ENCODE measurements at places on chromosomes 13 and 19. TPM values are rescaled to one million over a fixed set of nuclear protein-coding genes. Genes with fewer than 3 reads are reported as not detected.

Gene VSTM1
- total RNA-seq: not detected

Gene AP1M2
- total RNA-seq: 1.6 TPM

Gene CRB3
- total RNA-seq: not detected

Gene DLL3
- total RNA-seq: 0.42 TPM

Gene PRKCG
- total RNA-seq: not detected

Gene CEACAM1
- not detected for total RNA-seq

Gene NCAN
- 0.05 TPM for total RNA-seq

Gene CRX
- not detected for total RNA-seq

Gene TLE2
- 0.08 TPM for total RNA-seq

Gene TPGS1
- total RNA-seq: 75.2 TPM

Gene KIR2DL1
- not detected for total RNA-seq

DNA sequence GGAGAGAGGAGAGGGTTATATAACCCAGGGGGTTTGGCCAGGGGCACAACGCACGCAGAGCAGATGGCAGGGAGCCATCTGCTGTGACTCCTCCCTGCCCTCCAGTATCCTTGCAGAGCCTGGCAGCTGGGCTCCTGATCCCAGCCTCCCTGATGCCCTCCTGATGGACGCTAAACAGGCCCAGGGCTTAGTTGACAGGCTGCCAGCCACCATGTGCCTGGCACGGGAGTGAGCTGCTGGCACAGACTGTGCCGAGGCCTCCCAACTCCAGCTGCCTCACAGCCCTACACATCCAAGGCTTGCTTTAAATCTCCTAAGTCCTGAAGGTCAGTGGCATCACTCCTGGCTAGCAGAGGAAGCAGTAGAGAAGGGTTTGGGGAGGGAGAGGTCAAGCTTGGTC, 16.7 kb downstream of the SYDE1 start:
- DNase-seq: peak; percentile 89

DNA sequence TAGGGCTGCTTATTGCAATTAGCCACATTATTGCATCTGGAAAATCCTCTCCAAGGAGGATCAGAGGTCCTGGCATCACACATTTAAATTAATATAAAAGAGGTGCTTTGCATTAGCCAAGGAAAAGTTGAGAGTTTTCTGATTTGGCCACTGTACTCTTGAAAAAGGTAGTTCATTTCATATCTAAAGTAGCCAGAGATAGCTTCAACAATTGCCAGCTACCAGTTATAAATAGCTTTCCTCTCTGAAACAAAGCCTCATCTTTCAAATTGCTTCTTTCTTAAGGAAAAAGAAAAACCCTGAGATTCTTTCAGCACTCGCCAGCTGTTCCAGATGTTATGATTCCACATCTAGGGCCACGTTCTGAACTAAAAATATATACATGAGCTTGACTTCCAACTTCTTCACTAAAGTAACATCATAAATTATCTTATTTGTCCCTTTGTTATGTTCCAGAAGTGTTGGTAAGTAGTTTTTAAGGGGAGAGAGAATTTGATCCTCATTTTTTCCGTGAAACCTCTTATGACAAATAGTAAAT, 69.6 kb downstream of the ERCC5 start:
- DNase-seq: no peak

DNA sequence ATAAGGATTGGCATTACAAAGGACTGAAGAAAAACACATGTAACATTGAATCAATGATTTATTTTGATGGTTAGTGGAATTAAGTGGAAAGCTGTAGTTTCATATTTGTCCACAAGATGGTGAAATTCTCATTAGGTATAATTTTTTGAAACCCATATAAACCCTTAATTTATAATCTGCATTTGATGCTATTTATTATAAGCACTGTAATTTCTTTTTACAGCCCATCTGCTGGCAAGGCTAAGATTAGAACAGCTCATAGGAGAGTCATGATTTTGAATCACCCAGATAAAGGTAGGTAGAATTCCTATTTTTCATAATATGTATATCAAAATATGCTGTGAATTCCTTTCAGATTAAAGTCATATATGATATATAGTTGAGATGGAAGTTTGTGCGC, 62.2 kb downstream of the DNAJC15 start:
- DNase-seq: peak; percentile 56

- DNase-seq: no peak
These were observed 45.9 kb downstream of the PCDH9 start for GRCh38 chr13:67184247-67184646.

DNA sequence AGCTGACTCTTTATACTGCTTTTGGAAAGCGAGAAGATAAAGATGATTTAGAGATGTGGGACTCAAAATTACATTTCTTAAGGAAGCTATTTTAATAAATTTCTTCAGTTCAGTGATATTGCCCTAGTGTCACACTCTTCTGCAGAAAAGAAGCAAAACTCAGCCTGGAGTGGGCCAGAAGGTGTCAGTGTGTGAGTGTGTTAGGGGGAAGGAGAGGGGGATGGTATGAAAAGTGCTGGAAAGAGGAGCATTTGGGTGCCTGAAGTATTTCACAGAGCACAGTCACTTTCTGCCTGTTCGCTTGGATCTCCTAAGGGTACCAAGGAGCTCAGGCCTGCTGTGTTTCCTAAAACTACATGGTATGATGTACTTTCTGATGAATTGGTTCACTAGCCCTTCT, 84.5 kb upstream of the FRY start:
- no peak for DNase-seq

DNA sequence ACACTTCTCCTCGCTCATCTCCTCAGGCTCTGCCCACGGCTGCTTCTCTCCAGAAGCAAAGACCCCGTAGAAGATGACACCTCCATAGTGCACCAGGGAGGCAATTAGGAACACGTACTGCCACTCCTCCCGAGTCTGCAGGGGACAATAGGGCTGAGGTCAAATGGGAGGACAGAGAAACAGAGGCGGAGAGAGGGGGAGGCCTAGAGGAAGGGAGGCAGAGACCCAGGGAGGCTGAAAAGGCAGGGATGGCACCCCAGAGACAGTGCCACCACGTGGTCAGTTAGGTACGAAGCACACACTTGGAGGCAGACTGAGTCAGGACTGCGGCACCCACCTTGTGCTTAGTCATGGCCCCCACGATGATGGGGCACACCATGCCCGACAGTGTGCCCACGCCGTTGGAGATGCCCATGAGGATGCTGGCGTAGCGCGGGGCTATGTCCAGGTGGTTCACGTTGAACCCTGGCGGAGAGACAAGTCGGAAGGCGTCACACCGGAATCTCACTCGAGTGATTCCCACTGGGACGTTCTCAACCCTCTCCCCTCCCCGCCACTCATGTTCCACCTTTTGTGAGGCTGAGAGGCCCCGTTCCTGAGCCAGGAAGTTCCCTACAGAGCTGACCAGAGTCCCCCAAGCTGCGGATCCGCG, 5.6 kb downstream of the GFY start:
- DNase-seq: no peak

DNA sequence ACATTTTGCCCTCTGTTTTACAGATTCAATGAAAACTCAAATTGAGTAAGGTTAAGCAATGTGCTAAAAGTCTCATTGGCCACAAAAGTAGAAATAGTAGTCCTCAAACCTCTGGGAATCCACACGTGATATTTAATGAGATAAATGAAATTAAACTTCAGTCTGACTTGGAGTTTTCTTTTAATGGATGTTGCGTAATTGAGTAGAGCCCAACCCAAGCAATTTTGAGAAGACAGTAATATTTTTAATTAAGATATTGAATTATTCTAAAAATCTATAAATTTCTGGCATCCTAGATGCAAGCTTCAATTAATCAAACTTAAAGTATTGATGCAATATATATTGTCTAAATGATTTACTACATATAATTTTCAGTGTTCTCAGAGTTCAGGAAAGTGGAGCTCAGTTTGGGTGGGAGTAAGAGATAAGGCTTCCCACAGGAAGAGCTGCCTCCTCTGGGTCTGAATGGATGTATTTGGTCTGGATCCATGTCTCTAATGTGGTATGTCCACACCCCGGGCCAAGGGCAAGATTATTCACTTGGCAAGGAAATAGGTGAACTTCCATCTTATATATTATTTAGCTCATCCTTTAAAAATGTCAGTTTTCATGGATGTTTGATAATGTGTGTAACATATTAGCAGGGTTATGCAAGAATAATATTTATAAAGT, 6.9 kb downstream of the MBNL2 start:
- no peak for DNase-seq

- no peak for DNase-seq
These were observed 202.8 kb downstream of the MTUS2 start for GRCh38 chr13:29022968-29023367.

GRCh38 chr13:33884531-33885220, 66.7 kb downstream of the RFC3 start:
- DNase-seq: no peak

DNA sequence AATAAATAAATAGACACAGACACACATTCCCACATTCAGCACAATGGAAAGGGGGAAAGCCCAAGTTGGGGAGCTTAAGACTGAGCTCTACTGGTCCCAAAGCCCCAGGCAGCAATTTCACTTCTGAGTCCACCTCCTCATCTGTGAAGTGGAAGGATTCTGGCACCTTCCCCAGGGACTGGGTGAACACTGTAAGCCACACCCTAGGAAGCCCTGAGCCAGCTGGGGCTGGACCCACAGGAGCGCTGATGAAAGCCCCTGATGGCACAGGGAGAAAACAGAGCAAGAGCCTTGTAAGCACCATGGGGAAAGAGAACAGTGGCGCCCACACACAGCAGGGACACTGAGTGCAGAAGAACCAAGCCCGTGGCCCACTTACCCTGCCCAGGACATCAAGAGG, 37.8 kb downstream of the EPS15L1 start:
- DNase-seq: no peak

- DNase-seq: no peak
These were observed 838 bp downstream of the AKAP11 start for GRCh38 chr13:42272804-42273175.

DNA sequence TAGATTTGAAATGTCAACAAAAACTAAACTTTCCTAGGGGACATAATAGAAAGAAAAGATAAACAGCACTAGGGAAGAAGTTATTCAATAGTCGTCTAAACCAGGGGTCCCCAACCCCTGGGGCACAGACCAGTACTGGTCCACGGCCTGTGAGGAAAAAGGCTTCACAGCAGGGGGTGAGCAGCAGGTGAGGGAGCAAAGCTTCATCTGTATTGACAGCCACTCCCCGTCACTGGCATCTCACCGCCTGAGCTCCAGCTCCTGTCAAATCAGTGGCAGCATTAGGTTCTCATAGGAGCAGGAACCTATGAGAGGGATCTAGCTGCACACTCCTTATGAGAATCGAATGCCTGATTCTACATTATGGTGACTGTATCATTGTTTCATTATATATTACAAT, 382.7 kb downstream of the MYO16 start:
- no peak for DNase-seq

- no peak for DNase-seq
These were observed 588.5 kb downstream of the GPC5 start for GRCh38 chr13:91986761-91987483.

DNA sequence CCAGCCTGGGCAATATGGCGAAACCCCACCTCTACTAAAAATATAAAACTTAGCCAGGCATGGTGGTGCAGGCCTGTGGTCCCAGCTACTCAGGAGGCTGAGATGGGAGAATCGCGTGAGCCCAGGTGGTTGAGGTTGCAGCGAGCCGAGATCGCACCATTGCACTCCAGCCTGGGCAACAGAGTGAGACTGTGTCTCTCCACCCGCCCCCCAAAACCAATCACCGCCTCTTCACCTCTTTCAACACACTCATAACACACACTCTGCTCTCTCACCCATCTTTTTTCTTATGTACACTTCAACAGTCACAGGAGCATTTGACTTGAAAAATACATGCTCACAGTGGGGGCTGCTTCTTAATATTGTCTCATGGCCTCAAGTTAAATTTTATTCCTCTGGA, 76.8 kb downstream of the ESD start:
- no peak for DNase-seq

DNA sequence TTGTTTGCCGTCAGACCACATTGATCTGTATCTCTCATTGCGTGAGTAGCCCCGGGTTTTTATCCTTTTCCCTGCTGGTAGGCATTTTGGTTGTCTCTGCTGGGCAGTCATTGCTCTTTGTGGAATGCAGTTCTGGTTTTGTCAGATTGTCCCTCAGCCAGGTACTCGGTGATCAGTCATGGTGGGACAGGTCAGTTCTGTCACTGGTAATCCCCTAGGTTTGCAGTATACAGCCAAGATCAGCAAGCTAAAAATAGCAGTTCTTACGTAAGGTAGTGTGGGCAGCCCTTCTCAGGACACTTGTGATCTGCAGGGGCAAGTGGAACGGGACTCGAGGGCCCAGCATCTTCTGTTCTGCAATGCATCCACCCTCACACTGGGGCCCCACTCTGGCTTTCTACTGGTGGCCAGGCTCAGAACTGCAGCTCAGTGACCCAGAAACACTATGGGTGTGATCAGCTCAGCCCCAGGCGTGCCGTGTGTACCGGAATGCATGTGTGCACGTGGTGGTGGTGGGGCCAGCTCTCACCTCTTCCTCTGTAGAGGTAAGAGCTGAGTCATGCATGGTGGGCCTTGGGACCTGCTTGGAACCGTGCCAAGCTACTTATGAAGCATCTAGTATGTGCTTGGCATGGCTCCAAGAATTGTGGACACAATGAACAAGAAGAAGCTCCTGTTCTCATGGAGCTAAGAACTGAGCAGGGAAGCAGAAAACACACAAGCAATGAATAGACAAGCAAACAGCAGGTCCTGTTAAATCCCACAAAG, 6.3 kb downstream of the PLEKHF1 start:
- no peak for DNase-seq

GRCh38 chr13:98181111-98181815, 4.2 kb upstream of the RNF113B start:
- no peak for DNase-seq

- no peak for DNase-seq
These were observed 152.1 kb downstream of the KCNRG start for GRCh38 chr13:50167224-50167947.

- no peak for DNase-seq
These were observed 15.0 kb downstream of the GPATCH1 start for GRCh38 chr19:33096005-33096404.

GRCh38 chr19:7676854-7677253, at the start of gene MCEMP1:
Gene MCEMP1, plus strand, starts transcription at chr19:7677090. Its CDS starts 31 bp downstream, at chr19:7677121.
- no peak for DNase-seq

DNA sequence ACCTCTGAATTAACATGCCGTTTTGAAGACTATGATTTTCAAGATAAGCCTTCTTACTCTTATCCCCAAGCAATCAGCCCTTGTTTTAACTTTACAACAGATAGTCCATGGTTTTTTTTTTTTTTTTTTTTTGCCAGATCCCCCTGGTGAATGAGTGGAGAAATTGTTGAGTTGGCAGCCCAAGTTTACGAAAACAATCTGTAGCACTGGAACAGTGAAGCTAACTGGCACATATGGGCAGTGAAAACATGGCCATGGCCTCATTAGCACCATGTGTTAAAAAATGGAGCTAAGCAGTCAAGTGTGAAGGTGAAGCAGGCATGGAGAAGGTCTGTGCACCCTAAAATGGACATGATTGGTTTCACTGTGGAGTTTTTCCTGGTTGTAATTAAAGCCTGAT, 812.1 kb upstream of the MIR17HG start:
- DNase-seq: peak; percentile 10

DNA sequence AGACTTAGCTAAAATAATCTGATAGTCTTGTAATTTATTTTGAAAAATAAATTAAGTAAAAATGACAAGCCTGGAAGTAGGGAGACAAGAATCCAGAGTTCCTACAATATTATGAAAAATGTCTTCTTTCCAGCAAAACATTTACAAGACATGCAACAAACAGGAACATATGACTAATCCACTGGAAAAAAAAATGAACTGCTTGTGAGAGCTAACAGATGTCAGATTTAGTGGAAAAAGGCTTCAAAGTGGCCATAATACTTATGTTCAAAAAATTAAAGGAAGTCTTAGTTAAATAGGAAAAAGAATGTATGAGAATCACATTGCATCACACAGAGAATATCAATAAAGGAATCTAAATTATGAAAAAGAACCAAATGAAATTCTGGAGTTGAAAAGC, 2082.0 kb upstream of the PCDH20 start:
- DNase-seq: no peak
